ENCODE measurements at places on chromosomes 5 and 9. TPM values are rescaled to one million over a fixed set of nuclear protein-coding genes. Genes with fewer than 3 reads are reported as not detected.
A peak's percentile ranks its signal among the peaks of the same experiment; 100 is the strongest.

DNA sequence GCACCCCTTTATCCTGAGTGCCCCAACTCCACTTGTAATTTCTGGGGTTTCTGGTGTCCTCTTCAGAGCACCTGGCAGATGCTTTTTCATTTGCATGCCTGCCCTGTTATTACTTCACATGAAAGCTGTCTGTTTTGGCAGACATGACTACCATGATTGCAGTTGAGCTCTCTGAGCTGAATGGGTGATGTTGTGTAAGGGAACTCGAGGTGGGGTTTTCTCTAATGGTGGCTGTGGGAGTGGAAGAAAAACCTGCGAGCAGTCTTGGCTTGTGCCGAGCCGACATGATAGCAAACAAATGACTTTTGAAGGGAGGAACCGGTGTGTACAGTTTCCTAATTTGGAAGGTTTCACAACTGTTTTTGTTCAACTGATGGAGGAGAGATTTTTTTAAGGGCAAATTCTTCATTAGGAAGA, 196.2 kb downstream of the AOPEP start:
- H3K4me3 ChIP-seq: no peak overlapping the region
- peak; percentile 78 for DNase-seq
- peaks cover 54% of the 10 kb centered on the region for H3K4me1 ChIP-seq
- peak overlapping the region; percentile 85 for H3K27ac ChIP-seq

DNA sequence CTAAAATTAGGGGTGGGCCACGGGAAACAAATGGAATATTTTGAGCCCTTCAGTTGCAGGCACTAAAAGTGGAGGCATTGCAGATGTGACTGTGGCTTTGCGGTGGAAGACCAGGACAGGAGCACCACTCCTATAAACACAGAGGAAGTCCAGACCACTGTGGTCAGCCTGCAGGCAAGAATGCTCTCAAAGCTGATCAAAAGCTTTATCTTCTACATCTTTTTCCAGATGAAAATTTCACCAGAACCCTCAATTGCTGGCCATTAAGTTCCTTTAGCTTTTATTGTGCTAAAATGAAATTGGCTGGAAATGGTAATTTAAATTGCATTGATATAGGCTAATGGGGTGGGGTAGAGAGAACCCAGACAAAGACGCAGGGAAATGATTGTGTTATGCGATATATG, 208.8 kb downstream of the ERCC6L2 start:
- no peak overlapping the region for H3K4me3 ChIP-seq
- no peaks in the 10 kb centered on the region for H3K4me1 ChIP-seq
- no peaks in the 10 kb centered on the region for H3K36me3 ChIP-seq
- no peak overlapping the region for H3K27ac ChIP-seq

The IFNA2 gene
- not detected for total RNA-seq

The APBB3 gene
- total RNA-seq: 8.3 TPM

DNA sequence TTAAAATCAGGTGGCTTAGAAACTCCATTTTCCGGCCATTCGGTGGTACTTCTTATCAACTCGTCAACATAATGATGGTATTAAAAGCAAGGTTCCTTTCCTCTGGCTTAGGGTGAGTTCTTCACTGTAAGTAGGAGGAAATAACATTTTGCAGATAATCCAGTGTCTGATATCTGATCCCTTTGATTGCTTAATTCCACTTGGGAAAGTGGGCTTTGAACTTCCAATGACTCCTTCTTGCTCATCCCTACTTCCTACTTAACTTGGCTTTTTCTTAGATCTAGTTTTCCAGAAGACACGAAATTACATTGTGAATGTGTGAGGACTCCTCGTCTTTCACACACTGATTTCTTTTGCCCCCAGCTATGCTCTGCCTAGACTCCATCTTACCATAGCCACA, 31.5 kb downstream of the DDX31 start:
- DNase-seq: no peak
- no peak overlapping the region for H3K27ac ChIP-seq

The MLLT3 gene
- total RNA-seq: 7.6 TPM

GRCh38 chr9:120326049-120326693, 253.8 kb downstream of the CDK5RAP2 start:
- no peaks in the 10 kb centered on the region for H3K36me3 ChIP-seq
- no peaks in the 10 kb centered on the region for H3K4me1 ChIP-seq
- H3K4me3 ChIP-seq: no peak overlapping the region
- no peaks in the 10 kb centered on the region for H3K27me3 ChIP-seq
- no peak overlapping the region for H3K27ac ChIP-seq

DNA sequence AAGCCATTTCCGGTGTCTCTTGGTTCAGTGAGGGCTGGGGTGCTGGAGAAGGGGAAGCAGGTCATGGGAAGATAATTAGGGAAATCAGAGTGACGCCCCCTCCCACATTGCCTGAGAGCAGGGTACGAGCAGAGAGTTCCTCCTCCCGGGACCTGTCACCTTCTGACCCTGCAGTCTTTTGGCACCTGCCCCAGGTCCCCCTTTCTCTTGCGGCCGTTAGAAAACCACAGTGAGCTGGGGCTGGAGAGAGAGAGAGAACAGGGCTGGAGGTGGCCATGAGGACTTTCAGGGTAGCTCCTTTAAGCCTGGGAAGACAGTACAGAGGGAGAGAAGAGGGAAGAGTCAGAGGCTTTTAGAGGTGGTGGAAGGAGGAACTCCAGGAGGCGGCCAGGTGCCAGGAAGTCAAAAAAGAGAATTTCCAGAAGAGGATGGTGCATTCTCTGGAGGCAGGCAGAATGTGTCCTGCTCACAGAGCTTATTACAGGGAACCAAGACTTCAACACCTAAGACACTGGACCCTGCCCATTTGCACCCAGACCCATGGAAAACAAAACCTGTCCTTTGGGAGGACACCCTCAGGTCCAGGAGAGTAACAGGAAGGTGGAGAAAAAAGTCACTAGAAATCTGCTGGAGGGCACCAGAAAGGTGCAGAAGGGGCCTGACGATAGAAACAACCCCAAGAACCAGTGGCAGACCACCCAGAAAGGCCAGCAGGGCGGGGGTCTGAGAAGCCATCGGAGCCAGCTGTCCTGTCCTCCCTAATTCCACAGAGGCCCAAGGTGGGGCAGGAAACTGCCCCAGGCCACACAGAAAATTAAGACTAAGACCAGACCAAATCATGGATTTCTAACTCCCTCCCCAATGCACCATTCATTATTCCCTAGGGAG, 6.5 kb upstream of the ACSL6 start:
- no peaks in the 10 kb centered on the region for H3K36me3 ChIP-seq
- no peak for DNase-seq
- no peaks in the 10 kb centered on the region for H3K4me1 ChIP-seq

DNA sequence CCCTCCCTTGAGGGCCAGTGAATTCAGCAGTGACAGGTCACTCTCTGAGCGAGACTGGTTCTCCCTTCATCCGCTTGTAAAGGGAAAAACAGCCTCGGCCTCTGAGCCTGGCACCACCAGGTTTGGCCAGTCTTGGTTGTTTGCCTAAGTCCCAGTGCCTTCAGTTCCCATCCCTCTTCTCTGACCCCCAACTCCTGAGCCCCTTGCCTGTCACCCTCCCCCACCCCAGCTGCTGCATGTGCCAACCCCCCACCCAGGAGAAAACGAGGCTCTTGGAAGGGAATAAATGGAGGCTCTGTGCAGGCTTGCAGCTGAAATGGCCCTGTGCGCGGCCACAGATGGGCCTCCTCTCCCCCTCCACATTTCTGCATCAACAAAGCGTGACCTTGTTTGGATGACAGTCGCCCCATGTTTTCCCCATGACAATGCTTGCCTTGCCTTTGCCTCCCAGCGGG, 3.1 kb downstream of the URM1 start:
- H3K4me3 ChIP-seq: no peak overlapping the region
- H3K4me1 ChIP-seq: peaks cover 21% of the 10 kb centered on the region
- DNase-seq: no peak
- H3K27me3 ChIP-seq: no peaks in the 10 kb centered on the region
- H3K27ac ChIP-seq: no peak overlapping the region
- peaks cover 20% of the 10 kb centered on the region for H3K36me3 ChIP-seq

The RNF183 gene
- total RNA-seq: not detected

The ANKRD33B gene
- total RNA-seq: 4.7 TPM

DNA sequence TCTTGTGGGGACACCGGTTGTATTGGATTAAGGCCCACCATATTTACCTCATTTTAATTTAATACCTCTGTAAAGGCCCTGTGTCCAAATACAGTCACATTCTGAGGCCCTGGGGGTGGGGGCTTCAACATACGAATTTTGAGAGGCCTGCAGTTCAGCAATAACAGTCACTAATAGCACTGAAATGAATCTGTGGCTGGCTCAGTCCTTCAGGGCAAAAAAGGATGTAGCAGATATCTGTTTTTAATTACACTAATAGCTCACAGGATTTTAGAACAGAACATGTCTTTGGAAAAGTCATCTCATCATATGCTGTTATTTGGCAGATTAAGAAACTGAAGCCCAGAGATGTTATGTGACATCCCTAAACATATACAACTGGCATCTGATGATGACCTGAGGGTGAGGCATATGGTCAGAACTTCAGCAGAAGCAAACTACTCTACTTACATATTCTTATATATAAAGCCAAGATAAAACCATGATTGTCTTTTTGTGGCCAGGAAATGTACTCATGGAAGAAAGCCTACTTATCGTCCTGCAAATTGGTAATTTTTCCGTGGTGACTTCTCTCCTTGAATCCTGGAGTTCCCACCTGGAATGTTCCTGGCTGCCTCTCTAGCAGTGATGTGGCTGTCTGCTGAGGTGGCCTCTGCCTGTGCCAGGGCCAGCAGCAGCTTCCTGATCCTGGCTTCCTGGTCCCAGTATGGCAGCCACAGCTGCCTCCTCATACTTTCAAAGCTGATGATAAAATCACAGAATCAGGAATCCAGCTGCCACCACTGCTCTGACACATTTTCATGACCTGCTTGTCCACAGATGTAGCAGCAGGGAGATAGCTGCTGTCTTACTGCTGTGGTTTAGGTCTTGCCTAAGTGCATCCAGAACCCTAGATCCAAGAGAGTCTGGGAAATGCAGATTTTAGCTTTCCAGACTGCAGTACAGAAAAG, 72.1 kb upstream of the ANKRD55 start:
- no peaks in the 10 kb centered on the region for H3K36me3 ChIP-seq
- no peaks in the 10 kb centered on the region for H3K4me1 ChIP-seq
- H3K4me3 ChIP-seq: no peak overlapping the region
- no peaks in the 10 kb centered on the region for H3K27me3 ChIP-seq

DNA sequence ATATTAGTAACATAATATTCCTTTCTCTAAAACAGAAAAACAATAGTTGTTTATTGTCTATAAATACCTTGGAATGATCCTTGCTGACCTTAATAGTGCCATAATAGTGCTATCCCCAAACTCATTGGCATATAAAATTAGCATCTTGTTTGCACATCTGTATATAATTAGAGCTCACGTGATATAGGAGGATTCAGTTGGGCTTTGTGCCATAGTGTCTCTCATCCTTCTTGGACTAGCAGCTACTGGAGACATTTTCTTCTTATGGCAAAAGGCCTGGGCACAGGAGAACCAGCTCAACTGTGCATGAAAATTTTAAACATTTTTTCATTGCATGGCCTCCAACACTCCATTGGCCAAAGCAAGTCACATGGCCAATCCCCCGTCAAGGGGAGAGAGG, 342.5 kb downstream of the SPATA31D1 start:
- H3K27me3 ChIP-seq: no peaks in the 10 kb centered on the region
- no peak overlapping the region for H3K4me3 ChIP-seq
- no peaks in the 10 kb centered on the region for H3K4me1 ChIP-seq

GRCh38 chr5:76870046-76870445, 20.2 kb downstream of the S100Z start:
- H3K4me3 ChIP-seq: no peak overlapping the region
- no peak for DNase-seq
- H3K27me3 ChIP-seq: no peaks in the 10 kb centered on the region
- no peaks in the 10 kb centered on the region for H3K4me1 ChIP-seq

DNA sequence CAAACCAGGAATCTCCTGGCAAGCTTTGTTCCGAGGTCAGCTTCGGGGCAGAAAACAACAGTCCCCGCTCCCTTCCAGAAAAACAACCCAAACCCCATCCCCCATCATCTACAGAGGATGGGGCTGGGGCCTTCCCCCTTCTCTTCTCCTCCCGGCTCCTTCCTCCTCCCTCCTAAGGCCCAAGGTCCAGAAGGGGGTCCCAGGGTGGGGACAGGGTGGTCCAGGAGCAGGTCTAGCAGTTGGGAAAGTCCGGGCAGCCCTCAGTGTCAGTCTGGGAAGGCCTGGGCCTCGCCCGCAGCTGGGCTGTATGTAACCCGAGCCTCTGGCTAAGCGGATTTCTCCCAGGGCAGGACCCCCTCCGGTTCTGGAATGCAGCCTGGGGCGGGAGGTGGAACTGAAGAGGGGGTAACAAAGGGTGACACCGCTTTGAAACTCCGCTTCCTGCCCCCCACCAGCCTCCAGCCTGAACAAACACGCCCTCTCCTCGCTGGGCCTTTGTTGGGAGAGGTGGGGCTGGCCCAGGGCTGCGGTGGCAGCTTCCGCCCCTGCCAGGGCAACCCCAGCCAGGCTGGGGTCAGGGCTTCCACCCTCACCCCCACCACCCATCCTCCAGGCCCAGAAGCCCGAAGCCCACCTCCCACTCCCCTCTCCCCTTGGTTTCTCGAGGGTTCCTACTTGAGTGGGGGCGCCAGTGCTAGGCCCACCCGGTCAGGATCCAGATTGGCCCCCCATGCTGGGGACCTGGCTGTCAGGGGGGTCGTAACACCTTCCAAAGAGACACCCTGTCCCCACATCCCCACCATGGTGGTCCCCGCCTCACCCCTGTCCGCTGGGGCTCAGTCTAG, 63.5 kb downstream of the C9orf50 start:
- DNase-seq: no peak
- no peak overlapping the region for H3K27ac ChIP-seq

The PCDHA1 gene
- not detected for total RNA-seq

- H3K36me3 ChIP-seq: peaks cover 42% of the 10 kb centered on the region
- no peak overlapping the region for H3K27ac ChIP-seq
- no peaks in the 10 kb centered on the region for H3K27me3 ChIP-seq
- no peak for DNase-seq
- peaks cover 4% of the 10 kb centered on the region for H3K4me1 ChIP-seq
These were observed 5.8 kb downstream of the TRUB2 start for GRCh38 chr9:128316421-128316820.

The PHPT1 gene
- 140 TPM for total RNA-seq

DNA sequence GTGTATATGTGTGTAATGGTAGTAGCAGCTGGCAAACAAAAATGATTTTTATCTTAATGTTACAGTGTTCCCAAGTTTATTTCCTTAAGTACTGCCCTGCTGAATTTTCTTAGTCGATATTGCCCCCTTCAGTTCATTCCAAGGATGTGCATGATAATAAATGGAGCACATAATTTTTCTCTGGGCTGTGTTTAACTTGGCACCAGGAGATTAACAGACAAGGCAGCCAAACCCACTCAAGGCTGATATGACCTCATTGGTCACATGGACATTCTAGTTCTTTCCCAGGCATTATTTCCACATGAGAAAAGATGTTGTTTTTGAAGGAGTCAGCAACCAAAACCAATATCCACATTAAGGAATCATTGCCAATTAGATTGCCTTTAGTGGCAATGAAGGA, 61.8 kb downstream of the COX7C start:
- H3K36me3 ChIP-seq: no peaks in the 10 kb centered on the region
- no peaks in the 10 kb centered on the region for H3K4me1 ChIP-seq
- peak; percentile 67 for DNase-seq
- H3K27me3 ChIP-seq: no peaks in the 10 kb centered on the region
- H3K27ac ChIP-seq: peak overlapping the region; percentile 42

All from right atrium auricular region (tissue), 2 donors.